Esophagus mucosa (tissue), 1 donor: ENCODE measurements at places on chromosomes 13 and 19. TPM values are rescaled to one million over a fixed set of nuclear protein-coding genes. Genes with fewer than 3 reads are reported as not detected.

The CYP4F3 gene
- total RNA-seq = 34.8 TPM

GRCh38 chr13:49571299-49572240 is 13.8 kb downstream of the RCBTB1 start:
- no peak for ATAC-seq

The MBD3L2 gene
- total RNA-seq = not detected

The NCAN gene
- not detected for total RNA-seq

The DHX34 gene
- 7.9 TPM for total RNA-seq

GRCh38 chr19:38303517-38304351 is at the start of gene C19orf33:
TSS of gene C19orf33 (plus strand) at chr19:38304251. CDS start at chr19:38304262, 11 bp downstream.
- peak; percentile 86 for ATAC-seq

- peak; percentile 15 for ATAC-seq
These were observed 9.2 kb downstream of the NOSIP start for GRCh38 chr19:49570997-49571676.

The PBX4 gene
- 0.20 TPM for total RNA-seq
